ENCODE measurements at places on chromosomes 4 and X.
A peak's percentile ranks its signal among the peaks of the same experiment; 100 is the strongest.

- DNase-seq: no peak
These were observed 126.5 kb upstream of the WDFY3 start for GRCh38 chr4:85092943-85093342.

DNA sequence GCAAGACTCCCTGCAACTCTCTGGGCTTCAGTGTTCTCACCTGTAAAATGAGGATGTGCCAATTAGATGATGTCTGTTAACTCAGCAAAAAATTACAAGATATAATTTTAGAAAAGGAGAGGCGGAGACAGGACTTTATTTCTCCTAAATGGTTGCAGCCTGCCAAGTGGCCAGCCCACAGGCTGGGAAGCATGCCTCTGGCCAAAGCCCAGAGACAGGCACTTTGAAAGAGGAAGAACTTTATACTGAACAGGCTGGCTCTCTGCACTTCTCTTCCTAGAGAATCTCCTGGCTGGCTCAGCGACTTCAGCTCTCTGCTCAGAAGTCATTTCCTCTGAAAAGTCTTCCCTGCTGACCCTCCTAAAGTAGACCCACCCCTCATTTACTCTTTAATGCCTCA lies 3.7 kb downstream of the PRDM5 start:
- DNase-seq: no peak

DNA sequence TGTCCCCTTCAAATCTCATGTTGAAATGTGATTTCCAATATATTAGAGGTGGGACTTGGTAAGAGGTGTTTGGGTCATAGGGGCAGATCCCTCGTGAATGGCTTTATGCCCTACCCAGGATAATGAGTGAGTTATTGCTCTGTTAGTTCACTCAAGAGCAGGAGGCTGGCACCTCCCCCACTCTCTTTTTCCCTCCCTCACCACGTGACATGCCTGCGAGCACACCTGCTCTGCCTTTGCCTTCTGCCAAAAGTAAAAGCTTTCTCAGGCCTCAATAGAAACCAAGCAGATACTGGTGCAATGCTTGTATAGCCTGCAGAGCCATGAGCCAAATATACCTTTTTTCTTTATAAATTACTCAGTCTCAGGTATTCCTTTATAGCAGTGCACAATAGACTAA lies 286.3 kb upstream of the UGT8 start:
- no peak for DNase-seq

DNA sequence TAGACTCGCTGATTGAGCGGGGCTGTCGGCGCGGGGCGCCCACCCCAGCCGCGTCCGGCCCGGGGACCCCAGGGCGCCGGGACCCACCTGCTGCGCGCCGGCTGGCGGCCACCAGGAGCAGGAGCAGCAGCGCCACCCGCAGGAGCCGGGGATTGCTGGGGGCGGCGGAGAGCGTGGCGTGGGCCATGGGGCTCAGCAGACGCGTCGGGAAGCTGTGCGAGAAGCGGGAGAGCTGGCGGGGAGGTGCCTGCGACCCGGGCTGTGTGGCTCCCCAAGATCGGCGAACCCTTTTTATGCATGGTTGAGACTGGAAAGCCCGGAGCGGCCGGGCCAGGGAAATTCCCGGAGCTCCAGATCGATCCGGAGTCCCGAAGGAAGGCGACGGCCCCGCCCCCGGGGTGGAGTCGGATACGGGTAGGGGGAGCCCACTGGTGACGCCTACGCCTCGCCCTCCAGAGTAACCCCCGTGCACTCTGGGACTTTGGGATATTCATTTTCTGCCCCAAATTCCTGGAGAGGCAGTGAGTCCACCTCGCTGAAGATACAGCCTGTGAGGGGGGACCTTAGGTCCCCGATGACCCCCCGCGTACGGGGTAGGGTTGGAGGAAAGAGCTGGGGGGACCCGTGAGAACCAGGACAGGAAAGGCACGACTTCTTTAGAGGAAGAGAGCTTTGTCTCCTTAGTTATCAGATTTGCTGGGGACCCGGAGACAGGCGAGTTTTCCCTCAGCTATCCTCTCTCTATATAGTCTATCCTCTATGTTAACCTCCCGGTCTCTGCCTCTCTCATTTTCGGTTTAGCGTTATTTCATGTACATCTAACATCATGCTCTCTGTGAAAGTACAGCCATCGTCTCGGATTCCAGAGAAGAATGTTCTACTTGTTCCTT lies at the start of gene CXCL3:
TSS of gene CXCL3 (minus strand) at position 265 of the 890 bp plus-strand sequence. CDS start at position 187, 78 bp downstream.
- no peak for DNase-seq

DNA sequence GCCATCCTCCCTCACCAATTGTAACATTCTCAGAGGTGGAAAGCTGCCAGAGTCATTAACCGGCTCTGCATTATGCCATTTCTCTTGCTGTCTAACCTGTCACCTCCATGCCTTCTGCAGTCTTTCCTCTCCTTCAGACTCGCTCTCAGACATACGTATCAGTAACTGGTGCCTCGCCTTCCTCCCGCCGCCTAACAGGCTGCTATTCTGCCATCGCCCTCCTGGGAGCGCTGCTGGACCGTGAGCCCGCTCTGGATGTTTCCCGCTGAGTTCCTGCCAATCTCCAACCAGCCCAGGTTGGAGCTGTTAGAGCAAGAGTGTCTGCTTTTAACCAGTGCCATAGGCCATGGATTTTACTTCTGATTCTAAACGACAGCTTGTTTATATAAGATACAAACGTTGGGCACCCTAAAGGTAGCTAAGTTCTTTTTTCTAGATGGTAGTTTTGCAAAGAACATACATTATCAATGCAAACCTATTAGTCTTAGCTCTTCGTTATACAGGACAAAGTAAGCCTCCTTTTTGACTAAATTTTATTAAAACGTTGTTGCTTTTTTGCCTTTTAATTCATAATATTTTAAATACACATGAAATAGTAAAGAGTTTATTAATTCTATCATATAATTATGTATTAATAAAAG lies 59.5 kb upstream of the NEIL3 start:
- peak; percentile 24 for DNase-seq

DNA sequence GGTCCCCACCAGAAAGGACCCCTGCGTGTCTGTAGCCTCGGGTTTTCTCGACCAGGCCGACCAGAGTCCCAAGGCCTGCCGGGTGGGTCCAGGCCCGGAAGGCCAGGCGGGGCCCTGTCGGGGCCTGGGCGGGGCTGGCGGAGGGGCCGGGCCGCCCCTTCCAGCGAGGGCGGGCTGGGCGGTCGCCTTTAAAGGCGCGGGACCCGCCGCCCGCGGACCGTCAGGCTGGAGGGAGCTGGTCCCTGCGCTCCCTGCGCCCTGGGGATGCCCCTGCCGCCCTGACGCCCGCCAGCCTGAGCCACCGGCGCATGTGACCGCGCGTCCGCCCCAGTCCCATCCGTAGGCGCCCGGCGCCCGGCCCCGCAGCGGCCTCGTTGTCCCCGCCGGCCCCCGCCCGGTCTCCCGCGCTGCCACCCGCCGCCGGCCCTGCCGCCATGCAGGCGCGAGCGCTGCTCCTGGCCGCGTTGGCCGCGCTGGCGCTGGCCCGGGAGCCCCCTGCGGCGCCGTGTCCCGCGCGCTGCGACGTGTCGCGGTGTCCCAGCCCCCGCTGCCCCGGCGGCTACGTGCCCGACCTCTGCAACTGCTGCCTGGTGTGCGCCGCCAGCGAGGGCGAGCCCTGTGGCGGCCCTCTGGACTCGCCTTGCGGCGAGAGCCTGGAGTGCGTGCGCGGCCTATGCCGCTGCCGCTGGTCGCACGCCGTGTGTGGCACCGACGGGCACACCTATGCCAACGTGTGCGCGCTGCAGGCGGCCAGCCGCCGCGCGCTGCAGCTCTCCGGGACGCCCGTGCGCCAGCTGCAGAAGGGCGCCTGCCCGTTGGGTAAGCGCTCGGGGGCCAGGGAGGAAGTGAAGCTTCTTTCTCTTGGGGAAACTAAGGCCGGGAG lies at the start of gene HTRA3:
TSS of gene HTRA3 (plus strand) at position 220 of the 883 bp plus-strand sequence. CDS start at position 435, 215 bp downstream.
- DNase-seq: no peak

- no peak for DNase-seq
These were observed 18.5 kb downstream of the TENM3 start for GRCh38 chr4:182261651-182262223.

- DNase-seq: no peak
These were observed 2.4 kb downstream of the DIPK2B start for GRCh38 chrX:45198301-45198700.

GRCh38 chr4:74013264-74013663 lies 14.8 kb upstream of the CXCL5 start:
- no peak for DNase-seq

DNA sequence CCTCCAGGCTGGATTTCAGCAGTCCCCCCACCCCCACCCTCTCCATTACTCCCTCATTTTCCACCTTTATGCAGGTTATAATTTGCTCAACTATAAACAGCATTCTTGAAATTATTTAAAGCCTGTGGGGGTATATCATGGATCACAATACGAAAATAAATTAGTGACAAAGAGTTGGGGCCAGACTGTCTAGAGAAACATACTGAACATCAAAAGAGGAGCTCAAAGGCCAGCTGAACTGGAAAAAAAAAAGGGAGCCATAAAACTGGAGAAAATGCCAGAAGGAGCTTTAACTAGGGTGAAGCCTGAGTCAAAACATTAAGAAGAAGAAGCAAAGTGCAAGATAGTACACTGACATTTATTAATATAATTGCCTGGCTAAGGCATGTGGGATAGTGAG lies 137.8 kb downstream of the ANTXR2 start:
- no peak for DNase-seq

DNA sequence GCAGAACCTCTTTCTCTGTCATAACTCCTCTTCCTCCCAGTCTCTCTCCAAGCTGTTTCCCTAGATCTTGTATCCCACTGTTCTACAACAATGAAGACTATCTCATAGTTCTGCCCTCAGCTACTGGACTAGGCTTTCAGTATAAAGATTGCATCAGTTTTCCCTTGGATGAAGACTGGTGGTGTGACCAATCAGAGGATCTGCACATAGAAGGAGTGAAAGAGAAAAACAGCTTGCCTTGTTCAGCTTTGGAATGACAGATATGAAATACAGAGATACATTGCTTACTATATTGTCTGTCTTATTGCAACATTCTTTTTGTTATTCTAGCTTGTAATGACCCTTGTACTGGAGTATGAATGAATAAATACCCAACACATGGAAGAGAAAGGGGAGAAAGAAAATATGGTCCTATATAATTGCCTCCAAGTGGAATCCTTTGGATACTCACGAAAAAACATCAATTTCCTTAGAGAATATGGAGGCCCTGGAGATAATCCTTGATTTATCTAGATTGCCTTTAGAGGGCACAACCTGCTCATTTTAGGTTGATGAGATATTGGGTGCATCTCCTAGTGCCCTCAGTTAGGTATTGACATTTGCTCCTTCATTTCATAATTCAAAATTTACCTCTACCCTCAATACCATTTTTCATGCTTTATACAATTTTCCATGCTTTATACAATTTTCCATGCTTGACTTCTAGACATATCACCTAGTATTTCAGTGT lies 395.8 kb downstream of the NAF1 start:
- DNase-seq: no peak
